ENCODE measurements at places on chromosomes 2 and 18.
A peak's percentile ranks its signal among the peaks of the same experiment; 100 is the strongest.

DNA sequence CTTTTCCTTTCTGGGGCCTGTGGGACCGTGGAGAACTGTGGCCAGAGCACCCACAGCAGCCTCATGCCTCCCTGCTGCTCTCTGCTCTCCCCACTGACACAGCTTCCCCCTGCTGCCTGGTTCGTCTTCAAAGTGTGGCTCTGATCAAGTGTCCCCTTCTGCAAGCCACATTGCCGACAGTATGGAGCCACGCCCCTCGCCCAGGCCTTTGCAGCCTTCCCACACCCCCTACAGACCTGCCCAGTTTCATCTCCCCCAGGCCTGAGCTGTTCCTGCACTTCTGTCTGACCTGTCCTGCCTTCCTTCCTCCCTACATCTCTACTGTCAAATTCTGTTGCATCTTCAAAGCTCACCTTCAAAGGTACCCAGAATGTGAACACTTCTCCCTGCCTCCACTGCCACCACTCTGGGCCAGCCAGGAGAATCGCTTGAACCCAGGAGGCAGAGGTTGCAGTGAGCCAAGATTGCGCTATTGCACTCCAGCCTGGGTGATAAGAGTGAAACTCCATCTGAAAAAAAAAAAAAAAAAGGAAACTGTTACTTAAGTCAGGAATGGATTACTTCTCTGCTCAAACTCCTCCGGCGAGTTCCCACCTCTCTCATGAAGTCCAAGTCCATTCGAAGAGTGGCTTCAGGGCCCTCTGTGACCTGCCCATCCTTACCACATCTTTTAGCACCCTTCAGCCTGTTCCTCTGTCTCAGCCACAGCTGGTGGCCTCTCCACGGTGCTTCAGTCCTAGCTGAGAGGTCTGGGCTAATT lies 29.0 kb upstream of the CATIP start:
- no peak for DNase-seq

- DNase-seq: no peak
These were observed 125.9 kb downstream of the LYPD6 start for GRCh38 chr2:149456285-149456684.

- DNase-seq: peak; percentile 90
These were observed 10.5 kb downstream of the COL3A1 start for GRCh38 chr2:188984680-188985079.

- DNase-seq: no peak
These were observed 103.9 kb downstream of the SLC8A1 start for GRCh38 chr2:40348038-40348437.

- no peak for DNase-seq
These were observed 33.3 kb upstream of the ANKRD62 start for GRCh38 chr18:12060182-12060870.

- DNase-seq: no peak
These were observed 197.5 kb upstream of the CHAC2 start for GRCh38 chr2:53569957-53570727.

DNA sequence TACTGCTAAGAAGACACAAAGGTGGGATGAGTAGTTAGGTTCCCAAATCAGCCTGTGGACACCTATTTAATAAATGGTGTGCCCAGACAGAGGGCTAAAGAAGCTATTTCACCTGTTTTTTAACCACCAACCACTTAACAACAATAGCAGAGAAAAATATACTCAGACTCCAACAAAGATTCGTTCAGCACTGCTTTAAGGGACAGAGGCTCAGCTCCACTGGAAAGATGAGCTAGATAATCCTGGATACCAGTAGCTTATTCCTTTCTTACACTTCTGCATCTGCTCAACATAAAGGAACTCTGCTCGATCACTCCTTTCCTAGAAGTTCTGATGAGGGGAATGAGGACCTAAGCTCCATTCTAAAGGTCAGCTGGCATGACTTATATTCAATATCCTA lies 44.5 kb downstream of the PTCD3 start:
- no peak for DNase-seq

- DNase-seq: peak; percentile 69
These were observed 263.9 kb downstream of the ALPK2 start for GRCh38 chr18:58364876-58365528.

DNA sequence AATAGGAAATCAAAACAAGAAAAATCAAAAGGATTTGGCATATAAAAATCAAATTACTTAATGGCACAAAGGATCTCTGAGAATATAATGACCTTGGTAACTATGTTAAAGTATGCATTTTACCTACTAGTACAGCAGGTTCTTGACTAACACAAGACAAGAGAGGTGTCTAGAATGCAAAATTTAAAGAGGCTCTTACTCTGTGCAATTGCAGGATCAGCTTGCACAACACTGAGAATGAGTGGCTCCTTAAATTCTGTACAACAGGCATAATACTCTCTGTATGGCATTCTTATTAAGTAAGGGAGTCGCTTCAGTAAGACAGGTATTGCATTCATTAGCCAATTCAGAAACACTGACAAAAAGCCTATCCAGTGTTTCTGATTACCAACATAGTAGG lies 72.6 kb downstream of the UGP2 start:
- DNase-seq: no peak

DNA sequence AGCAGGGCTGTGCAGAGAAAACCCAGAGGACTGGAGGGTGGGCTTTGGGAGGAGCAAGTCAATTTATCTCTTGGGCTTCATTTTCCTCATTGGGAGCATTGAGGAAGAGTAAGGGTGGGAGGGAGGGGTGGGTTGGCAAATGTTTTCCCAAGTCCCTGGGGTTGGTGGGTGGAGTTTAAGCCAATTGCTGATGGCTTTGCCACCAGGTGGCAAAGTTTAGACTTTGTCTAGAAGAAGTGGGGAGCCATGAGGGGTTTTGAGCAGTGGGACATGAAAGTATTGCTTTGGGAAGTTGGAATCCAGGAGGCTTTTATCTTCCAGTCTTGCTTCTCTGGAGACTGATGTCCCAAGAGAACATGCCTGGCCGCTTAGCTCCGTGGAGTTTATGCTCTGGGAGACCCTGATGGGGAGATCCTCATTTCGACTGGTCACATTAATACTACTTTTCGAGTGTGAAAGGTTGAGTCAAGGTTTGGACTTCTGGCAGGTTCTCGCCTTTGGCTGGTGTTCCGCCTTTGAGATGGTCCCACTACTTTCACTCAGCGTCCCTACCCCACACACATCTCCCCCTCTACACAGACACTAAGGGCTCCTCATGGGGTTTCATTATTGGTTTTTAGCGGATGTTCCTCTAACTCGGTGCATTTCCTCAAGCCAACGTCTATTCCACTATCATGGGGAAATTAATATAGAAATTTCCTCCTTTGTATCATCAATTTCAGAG lies 126.7 kb downstream of the PRKCE start:
- no peak for DNase-seq

DNA sequence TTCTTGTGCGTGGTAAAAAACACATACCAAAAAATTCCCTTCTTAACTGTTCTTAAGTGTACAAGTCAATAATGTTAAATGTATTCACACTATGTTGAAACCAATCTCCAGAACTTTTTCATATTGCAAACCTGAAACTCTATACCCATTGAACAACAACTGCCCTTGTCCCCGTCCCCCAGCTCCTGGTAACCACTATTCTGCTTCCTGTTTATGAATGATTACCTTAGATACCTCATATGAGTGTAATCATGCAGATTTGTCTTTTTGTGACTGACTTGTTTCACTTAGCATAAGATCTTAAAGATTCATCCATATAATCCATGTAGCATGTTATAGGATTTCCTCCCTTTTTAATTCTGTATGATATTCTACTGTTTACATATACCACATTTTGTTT lies 59.9 kb downstream of the NAT8 start:
- DNase-seq: no peak

- DNase-seq: peak; percentile 53
These were observed 17.0 kb upstream of the HPCAL1 start for GRCh38 chr2:10285556-10286198.

GRCh38 chr2:19299032-19299431 lies 59.4 kb downstream of the OSR1 start:
- DNase-seq: no peak

DNA sequence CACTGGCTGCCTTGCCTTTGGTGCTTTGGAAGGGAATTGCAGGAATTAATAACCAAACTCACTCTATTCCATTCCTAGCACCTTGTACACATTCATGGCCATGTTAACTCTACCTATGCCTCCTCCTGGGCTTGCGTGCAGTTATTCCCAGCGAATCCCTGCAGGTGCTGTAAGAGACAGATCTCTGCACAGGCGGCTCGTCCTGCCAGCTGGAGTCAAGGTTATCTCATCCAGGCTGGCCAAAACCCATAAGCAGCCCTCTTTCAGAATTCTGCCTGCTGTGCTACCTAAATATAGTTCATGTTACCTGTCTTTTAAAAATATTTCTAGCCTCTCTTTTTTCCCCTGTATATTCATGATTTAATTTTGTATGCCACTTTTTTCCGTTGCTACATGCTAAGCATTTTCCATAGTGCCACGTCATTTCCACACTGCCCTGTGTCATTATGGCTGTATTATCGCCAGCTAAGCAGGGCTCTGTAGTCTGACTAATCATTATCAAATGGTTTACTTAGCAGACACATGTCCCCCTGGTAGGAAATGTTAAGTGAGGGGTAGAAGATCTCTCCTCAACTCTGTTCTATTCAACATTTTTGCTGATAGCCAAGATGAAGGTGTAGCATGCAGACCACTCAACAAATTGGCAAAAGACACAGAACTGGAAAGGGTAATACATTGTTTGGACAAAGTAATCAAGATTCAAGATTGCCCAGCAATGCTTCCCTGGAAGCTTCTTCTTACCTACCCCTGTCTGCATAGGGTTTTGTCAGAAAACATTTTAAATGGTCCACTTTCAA lies 79.7 kb upstream of the TAF1B start:
- DNase-seq: no peak

GRCh38 chr2:60109744-60110143 lies 443.7 kb downstream of the BCL11A start:
- DNase-seq: no peak
